ENCODE measurements at places on chromosomes 6 and 20. TPM values are rescaled to one million over a fixed set of nuclear protein-coding genes. Genes with fewer than 3 reads are reported as not detected.

PXDC1 gene
- 58.2 TPM for total RNA-seq

UNC5CL gene
- 0.27 TPM for total RNA-seq

POPDC3 gene
- total RNA-seq = 8.6 TPM

DTD1 gene
- total RNA-seq = 40.5 TPM

ELOVL4 gene
- total RNA-seq = 10.4 TPM

CST9L gene
- not detected for total RNA-seq

EDN1 gene
- total RNA-seq = 54.8 TPM

MUC22 gene
- 0.05 TPM for total RNA-seq

MCM3 gene
- total RNA-seq = 21.6 TPM

PYGB gene
- total RNA-seq = 206 TPM

CRIP3 gene
- not detected for total RNA-seq

TLDC2 gene
- not detected for total RNA-seq

JPH2 gene
- 18.1 TPM for total RNA-seq

PTPRK gene
- 139 TPM for total RNA-seq

AKIRIN2 gene
- 65.4 TPM for total RNA-seq

PNPLA1 gene
- total RNA-seq = not detected

ALDH5A1 gene
- total RNA-seq = 3.7 TPM

MLN gene
- total RNA-seq = not detected

PGC gene
- total RNA-seq = not detected
